ENCODE measurements at places on chromosomes 3 and 15. TPM values are rescaled to one million over a fixed set of nuclear protein-coding genes. Genes with fewer than 3 reads are reported as not detected.

- H3K4me3 ChIP-seq = no peak overlapping the region
- H3K36me3 ChIP-seq = no peaks in the 10 kb centered on the region
- no peaks in the 10 kb centered on the region for H3K27me3 ChIP-seq
- H3K27ac ChIP-seq = no peak overlapping the region
- DNase-seq = no peak
Measured at GRCh38 chr15:74259292-74259648, 23.1 kb downstream of the CCDC33 start.

DNA sequence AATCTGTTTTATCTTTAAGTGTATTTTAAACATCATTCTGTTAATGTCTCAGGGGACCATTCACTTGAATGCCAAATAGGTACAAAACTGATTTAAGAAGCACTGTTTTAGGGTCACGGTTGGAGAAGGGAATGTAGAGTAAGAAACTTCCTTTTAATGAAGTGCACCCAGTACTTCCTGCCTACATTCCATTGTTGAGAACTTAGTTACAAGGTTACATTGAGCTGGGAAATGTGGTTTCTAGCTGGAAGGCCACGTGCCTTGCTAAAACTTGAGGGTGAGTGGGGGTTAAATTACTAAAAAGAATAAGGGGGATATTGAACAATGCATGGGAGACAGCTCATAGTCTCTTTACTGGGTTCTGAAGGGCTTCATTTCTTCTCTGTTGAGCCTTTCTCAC lies 78.3 kb upstream of the TBC1D5 start:
- DNase-seq = no peak
- no peak overlapping the region for H3K27ac ChIP-seq
- no peak overlapping the region for H3K4me3 ChIP-seq

DNA sequence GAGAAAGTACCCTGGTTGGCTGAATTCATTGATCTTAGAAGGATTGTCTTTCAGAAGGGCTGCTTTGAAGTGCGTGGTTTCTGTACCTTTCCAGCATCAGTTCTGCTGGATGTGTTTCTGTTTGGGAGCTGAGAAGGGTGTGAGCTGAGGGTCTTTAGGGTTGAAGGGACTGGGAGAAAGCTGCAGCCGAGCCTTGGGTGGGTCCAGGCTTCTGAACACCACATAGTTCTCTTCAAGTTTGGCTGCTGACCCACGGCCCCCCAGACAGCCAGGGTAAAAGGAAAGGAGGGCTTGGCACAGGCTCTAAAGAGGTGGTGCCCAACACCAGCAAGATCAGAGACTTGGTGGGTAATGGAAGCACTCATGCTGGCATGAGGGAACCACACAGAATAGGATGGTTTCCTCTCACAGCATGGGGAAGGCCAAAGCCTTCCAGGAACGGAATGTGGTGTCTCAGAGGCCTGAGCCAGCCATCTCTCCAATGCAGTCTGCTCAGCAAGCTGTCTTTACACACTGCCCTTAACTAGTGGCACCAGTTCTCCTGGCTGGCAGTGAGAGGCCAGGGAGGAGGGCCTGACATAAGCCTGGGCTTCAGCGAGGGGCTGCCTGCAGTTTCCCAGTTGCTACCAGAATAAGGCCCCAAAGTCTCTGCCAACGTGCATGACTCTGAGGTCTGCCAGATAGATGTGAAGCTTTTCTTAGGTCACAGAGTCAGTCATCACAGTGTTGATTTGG lies 239.0 kb upstream of the TRIM42 start:
- no peaks in the 10 kb centered on the region for H3K27me3 ChIP-seq
- no peaks in the 10 kb centered on the region for H3K4me1 ChIP-seq
- no peaks in the 10 kb centered on the region for H3K36me3 ChIP-seq
- DNase-seq = no peak
- H3K27ac ChIP-seq = no peak overlapping the region

GRCh38 chr3:23192816-23193215 lies 10.3 kb upstream of the UBE2E2 start:
- no peaks in the 10 kb centered on the region for H3K4me1 ChIP-seq
- no peak overlapping the region for H3K4me3 ChIP-seq
- no peaks in the 10 kb centered on the region for H3K36me3 ChIP-seq

DNA sequence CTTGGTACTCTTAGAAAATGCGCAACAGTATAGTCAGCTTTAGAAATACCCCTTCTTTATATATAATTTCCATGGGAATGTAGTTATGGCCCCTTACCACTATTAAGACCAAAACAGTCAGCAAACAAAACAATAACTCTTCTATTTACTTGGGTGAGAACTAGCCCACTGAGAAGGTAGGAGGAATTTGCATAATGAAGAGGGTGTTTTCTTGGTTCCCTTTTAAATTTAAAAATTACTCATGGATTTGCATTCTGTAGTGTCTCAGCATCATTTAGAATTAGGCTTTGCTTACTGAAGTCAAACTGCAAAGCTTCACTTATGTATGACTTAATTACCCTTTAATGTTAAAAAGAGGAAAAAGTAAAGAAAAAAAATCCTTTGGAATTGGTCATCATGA lies 350.8 kb downstream of the PTPRG start:
- no peaks in the 10 kb centered on the region for H3K27me3 ChIP-seq
- H3K4me3 ChIP-seq = no peak overlapping the region
- no peak for DNase-seq
- H3K4me1 ChIP-seq = no peaks in the 10 kb centered on the region
- H3K36me3 ChIP-seq = no peaks in the 10 kb centered on the region

DNA sequence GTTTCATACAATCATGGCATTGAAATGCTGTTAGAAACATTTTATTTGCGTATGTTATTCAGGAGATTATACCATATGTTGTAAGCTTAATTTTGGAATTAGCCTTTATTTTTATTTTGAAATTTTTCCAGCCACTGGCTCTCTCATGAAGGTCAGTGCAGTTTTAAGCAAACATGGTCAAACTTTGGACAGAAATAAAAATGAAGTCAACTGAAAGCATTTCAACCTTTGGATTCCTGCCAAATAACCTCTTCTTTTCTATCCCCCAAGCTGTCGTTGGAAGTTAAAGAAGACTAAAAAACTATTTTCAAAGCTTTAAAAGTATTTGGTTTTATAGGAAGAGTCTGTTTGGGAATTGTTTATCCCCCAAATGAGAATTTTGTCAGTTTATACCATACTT lies 846.6 kb downstream of the MCTP2 start:
- H3K27ac ChIP-seq = no peak overlapping the region
- H3K4me1 ChIP-seq = no peaks in the 10 kb centered on the region
- H3K27me3 ChIP-seq = no peaks in the 10 kb centered on the region
- H3K36me3 ChIP-seq = no peaks in the 10 kb centered on the region
- no peak for DNase-seq

AMIGO3 gene
- total RNA-seq = not detected

DNA sequence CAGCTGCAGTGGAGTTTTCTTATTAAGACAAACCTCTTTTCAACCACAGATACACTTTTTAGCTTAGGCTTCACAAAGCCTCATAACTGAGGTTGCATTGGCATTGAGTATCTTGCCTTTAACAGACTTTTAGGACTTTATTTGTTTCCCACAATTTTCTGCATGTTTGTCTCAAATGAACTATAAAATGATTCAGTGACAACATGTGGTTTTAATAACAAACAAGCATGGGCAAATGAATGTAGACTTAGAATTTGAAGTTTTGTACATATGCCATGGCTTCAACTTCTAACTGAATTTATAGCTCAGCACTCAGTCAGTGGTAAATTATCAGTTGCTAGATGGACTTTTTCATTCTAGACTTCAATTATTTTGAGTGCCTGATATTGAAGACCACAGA lies 101.6 kb downstream of the SLC25A26 start:
- no peak overlapping the region for H3K27ac ChIP-seq
- no peak overlapping the region for H3K4me3 ChIP-seq
- H3K4me1 ChIP-seq = no peaks in the 10 kb centered on the region

DNA sequence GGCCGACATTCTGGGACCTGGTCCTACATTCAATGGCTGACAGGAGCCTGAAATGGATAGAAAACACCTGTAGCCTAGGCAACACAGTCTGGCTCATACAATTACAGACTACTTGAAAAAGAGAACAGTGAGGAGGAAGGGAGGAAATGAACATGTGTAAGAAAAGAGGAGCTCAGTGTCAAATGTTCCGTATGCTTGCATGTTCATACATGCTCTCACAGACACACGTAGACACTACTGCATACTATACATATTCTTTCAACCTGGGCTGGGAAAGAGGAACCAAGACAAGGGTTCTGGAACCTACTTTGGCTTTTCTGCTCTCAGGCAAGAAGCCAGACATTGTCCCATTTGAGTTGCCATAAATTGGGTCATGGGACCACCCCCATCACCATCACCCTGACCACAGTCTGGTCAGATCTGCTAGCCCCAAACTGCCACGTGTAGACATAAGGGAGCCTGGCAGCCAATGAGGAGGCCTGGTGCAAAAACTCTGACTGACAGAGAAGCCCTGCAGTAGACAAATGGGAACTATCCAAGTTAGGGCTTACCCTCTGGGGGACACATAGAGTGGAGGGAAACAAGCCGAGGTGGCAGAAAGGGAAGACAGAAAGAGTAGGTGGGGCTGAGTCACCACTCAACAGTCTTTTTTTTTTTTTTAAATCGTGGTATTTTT lies 310.0 kb downstream of the SHQ1 start:
- no peak overlapping the region for H3K27ac ChIP-seq
- no peaks in the 10 kb centered on the region for H3K4me1 ChIP-seq
- DNase-seq = no peak
- H3K27me3 ChIP-seq = no peaks in the 10 kb centered on the region

DNA sequence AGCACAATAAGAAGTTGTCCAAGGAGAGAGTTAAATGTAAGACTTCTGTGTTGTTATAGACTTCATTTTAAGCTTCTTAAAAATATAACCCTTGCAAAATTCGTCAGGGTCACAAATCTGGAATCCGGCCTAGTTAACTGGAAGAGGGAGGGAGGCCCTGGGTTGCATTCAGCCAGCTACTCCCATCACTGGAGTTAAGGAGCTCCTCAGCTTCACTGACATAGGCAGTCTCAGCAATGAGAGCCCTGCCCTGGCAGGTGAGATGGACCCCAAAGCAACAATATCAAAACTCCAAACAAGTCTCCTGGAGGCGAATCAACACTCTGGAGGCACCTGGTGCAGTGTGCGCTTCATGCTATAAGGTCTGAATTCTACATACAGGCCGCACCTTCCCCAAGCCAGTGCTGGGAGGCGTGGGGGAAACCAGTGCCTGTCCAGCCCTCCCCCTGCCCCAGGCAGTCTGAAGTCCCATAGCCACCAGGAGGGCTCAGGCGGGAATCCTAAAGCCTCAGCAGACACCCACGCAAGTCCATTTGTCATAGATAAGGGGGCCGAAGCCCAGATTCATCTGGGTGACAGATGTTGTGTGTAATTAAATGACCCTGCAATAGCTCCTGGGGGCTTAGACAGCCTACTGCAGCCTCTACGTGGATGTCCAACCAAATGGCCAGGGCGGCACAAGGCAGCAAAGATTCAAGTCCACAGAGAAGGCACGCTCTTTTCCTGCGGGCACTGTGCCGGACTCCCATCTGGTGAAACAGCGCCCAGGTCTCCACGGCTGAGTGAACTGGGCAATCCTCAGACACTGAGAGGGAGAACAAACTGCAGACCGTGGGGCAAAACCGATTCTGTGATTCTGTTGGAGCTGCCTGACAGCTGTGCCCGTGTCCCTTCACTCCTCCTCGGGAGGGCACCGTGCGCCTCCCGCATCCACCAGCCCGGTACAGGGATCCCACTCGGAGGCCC lies 64.9 kb downstream of the ATP10A start:
- H3K4me3 ChIP-seq = no peak overlapping the region
- H3K36me3 ChIP-seq = no peaks in the 10 kb centered on the region
- no peak for DNase-seq

DNAH1 gene
- 5.8 TPM for total RNA-seq

- H3K4me3 ChIP-seq = no peak overlapping the region
- no peaks in the 10 kb centered on the region for H3K36me3 ChIP-seq
- no peaks in the 10 kb centered on the region for H3K27me3 ChIP-seq
- no peak for DNase-seq
Measured at GRCh38 chr3:122766430-122766829, 27.2 kb downstream of the HSPBAP1 start.

DNA sequence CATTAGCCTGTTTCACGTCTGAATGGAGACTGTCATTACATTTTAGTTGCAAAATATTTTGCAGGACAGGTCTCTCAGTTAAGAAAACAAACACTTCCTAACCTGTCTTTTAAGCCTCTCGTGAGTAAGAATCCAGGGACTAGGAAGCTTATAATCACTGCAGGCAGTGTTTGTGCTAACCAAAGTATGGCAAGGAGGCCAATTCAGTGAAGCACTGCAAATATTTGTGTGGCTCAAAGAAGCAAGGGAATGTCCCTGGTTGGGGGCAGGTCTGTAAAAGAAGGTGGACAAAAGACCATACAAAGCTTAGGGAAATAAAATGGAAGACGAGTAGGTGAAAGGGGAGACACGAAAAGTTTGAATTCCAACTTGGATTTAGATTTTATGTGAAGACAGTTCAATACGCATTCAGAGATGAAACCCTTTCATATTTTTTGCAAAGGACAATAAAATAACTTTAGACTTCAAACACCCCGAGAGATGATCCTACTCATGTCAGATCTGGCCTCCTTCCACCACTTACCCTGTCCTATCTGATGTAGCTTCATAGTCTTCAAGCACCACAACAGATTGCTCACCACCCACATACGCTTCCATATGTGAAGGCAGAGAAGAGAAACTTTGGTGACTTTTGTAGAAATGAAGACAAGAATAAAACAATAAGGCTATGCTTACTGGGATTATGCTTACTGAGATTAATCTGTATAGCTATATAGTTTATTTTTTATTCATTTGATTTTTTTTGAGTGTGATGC lies 240.9 kb downstream of the TUSC7 start:
- DNase-seq = no peak
- H3K4me1 ChIP-seq = no peaks in the 10 kb centered on the region
- no peak overlapping the region for H3K4me3 ChIP-seq
- no peaks in the 10 kb centered on the region for H3K36me3 ChIP-seq
- H3K27ac ChIP-seq = no peak overlapping the region
- no peaks in the 10 kb centered on the region for H3K27me3 ChIP-seq

SLC22A13 gene
- total RNA-seq = 0.44 TPM

- no peak overlapping the region for H3K4me3 ChIP-seq
- no peak for DNase-seq
- H3K4me1 ChIP-seq = no peaks in the 10 kb centered on the region
- no peak overlapping the region for H3K27ac ChIP-seq
- H3K27me3 ChIP-seq = no peaks in the 10 kb centered on the region
Measured at GRCh38 chr3:160992712-160993111, 112.4 kb downstream of the B3GALNT1 start.

DNA sequence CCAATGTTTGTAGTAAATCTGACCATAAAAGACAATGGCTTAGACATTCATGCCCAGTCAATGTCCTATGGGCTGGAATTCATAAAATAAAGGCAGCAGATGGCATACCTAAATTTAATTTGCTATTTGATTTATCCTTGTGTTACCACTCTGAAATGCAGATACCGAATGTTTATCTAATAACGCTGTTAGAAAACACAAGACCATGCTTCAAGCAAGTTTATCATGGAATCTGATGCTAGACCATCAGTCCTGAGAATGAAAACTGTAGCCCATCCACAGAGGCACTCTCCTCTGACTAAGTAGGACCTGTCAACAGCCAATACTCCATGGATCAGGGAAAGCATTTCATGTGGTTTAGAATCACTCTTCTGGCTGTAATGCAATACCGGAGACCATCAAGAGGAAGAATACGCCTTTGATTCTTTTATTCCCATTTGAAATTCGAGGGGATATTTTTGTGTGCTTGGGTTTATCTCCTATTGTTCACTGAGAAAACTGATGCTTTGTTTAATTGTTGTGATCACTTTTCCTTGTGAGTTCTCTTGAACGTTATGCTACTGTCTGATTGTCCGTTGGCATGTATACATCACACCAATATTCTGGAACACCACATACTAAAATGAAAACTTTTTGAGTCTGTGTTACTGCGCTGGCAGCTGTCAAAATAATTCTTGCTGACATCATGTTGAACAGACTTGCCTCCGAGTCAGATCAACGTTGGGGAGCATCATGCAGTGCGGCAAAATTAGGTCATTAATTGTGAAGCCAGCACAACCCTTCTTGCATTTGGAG lies 12.1 kb upstream of the CPB1 start:
- H3K4me3 ChIP-seq = no peak overlapping the region
- no peaks in the 10 kb centered on the region for H3K4me1 ChIP-seq
- no peaks in the 10 kb centered on the region for H3K36me3 ChIP-seq

ZNF445 gene
- 17.8 TPM for total RNA-seq

Data from endothelial cell of umbilical vein (primary cell).